CD8-positive, alpha-beta T cell (primary cell): ENCODE measurements at places on chromosomes 11 and 22.

DNA sequence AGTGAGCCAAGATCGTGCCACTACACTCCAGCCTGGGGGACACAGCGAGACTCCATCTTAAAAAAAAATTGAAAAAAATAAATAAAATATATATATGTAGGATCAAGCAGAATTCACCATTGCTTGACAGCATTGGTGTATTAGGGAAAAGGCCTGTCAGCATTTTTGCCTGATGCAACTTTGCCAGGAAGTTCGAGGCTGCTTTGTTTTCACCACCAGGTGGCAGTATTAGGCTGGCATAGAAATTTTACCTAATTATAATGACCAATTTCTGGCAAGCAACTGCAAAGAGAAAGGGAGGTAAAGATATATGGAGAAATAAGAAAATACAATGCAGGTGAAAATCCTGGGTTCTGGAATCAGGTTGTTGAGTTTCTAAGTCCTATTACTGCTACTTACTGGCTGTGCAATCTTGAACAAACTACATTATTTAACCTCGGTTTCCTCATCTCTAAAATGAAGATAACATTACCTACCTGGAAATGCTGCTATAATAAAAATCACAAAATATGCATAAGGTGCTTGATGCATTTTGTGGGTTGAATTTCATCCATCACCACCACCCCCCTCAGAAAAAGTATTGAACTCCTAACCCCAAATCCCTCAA is 24.7 kb downstream of the LAYN start:
- DNase-seq, result peak; percentile 63

GRCh38 chr22:23504516-23504915 is 75.6 kb downstream of the IGLL1 start:
- DNase-seq, result no peak

DNA sequence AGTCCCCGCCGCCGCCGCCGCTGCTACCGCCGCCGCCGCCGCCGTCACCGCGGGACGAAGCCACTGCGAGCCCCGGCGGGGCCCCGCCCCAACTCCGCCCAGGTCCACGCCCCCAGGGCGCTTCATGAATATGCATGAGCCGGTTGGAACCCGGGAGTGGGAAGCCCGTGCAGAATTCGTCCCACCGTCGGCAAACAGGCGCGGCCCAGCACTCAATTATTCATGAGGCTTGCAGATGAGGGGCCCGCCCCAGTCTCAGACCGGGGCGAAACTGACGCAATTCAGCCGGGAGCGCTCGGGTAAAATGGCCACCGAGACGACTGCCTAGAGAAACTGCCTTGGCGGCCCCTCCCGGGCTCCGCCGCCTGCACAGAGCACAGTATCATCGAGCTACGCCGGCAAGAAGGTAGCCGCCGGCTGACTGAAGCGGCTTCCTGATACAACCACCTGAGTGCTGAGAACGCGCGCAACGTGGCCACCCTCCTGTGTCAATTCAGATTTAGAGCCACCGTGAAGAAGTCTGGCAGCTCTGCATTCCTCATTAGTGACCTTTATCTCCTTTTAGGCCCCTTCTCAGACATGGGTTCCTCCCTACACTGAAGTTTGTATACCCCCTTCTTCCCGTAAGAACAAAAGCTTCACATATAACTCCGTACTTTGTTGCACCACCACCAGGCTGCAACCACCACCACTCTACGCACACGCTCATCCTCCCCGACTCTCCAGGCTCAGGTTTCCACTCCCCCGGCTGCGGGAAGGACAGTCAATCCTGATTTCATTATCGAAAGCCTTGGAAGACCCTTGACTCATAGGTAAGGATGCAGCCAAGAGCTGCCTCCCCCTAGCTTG is at the start of gene TNKS1BP1:
Gene TNKS1BP1 (minus strand): TSS at position 67 of the 849 bp plus-strand sequence. CDS start 3,067 bp downstream, outside the sequence.
- DNase-seq, result peak; percentile 88

DNA sequence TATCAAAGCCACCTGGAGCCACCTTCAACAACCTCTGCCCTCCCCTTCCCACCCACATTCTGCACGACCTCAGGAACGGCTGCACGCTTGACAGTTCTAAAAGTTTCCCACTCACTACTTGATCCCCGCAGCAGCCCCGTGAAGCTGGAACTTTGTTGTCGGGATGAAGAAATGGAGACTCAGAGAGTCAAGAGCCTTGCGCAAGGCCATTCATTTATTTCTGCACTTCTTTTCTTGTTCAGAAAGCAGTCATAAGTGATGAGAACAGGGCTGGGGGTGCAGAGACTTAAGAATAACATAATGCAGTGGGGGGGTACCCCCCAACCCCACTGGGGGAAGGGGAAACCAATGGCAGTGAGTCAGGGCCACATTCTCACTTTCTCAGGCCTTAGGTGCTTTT is 2.2 kb upstream of the ZFTA start:
- DNase-seq, result no peak

GRCh38 chr22:22454997-22455396 is 53.5 kb downstream of the ZNF280B start:
- DNase-seq, result no peak

DNA sequence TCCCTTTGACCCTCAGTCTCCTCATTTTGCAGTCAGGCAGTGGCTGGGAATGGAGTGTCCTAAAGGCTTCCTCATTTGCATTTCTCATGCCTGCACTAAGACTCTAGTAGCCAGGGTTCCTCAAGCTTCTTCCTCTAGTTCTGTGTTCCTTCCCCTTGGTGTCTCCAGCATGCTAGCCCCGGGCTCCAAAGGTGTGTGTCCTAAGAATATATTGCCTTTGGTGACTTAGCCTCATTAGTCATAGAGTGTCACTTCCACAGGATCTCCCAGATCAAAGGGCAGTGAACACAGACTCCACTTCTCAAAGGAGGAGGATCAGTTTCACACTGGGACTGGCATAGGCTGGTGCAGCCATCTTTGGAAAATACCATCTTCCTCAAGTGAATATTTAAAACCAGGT is 21.4 kb upstream of the ACER3 start:
- no peak for DNase-seq

- peak; percentile 73 for DNase-seq
These were observed 12.4 kb upstream of the KLHL35 start for GRCh38 chr11:75445315-75445953.

- DNase-seq, result no peak
These were observed 70.9 kb downstream of the ADAMTS15 start for GRCh38 chr11:130519128-130519932.

GRCh38 chr11:13249992-13250391 is 27.6 kb upstream of the BMAL1 start:
- DNase-seq, result no peak

GRCh38 chr11:59556115-59556916 is 45.0 kb downstream of the OR4D9 start:
- peak; percentile 60 for DNase-seq

DNA sequence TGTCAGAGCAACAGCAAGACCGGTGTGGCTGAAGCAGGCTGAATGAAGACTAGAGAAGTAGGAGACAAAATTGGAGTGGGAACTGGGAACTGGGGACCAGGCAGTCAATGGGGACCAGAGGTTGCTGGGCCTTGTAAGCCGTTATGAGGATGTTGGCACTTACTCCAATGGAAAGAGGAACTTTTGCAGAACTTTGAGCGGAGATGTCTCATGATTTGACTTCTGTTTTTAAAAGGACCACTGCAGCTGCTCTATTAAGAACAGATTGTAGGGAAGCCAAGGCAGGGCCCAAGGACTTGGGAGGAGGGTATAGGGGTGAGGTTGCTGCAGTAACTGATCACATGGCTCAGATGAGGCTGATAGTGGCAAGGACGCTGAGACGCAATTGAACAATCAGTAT is 34.2 kb downstream of the IL18 start:
- no peak for DNase-seq

DNA sequence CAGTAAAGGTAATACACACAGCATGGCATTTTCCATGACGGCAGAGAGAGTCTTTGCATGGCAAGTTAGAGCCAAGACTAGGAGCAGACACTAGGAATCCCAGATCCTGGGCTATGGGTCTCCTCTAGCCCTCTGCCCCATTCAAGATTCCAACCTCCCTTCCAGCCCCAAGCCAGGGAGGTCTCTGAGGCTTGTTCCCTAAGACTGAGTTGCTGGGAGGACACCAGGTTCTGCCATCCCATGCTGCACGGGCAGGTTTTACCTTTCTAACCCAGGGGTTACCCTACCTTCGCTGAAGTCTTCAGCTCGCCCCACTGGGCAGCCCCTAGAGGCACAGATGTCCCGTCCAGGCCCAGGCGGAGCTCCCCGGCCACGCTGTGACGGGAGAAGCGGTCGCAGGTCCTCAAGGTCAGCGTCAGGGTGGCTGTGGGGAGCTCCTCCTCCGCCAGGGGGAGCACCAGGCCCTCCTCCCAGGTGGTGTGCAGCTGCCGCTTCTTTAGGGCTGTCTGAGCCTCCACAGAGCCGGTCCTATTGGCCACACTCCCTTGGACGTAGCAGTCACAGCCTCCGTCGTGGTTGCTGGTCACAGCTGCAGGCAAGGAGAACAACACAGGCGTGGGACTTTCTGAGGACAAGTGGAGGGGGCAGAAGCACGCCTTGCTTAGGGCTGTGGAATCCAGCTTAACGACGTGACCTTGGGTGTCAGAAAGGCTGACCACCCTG is 33.8 kb downstream of the SYT13 start:
- DNase-seq, result peak; percentile 27

- DNase-seq, result no peak
These were observed 102.3 kb downstream of the CHST1 start for GRCh38 chr11:45563171-45563570.

DNA sequence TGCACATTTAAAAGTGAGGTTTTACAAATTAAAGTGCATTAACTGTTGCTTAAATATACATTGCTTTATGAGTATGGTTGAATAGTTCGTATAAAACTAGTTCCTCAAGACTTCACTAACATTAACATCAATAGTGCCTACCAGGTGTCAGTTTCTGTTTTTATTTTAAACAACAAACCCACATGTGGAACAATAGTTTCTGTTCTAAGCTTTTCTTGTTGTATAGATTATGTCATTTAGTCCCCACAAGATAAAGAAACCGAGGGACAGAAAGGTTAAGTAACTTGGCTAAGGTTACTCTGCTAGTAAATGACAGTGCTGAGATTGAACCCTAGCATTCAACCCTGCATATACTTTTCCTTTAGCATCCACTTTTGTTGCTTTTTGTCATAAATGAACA is 41.4 kb upstream of the ST14 start:
- no peak for DNase-seq

- peak; percentile 30 for DNase-seq
These were observed 1.3 kb downstream of the DENND5A start for GRCh38 chr11:9263840-9264315.

DNA sequence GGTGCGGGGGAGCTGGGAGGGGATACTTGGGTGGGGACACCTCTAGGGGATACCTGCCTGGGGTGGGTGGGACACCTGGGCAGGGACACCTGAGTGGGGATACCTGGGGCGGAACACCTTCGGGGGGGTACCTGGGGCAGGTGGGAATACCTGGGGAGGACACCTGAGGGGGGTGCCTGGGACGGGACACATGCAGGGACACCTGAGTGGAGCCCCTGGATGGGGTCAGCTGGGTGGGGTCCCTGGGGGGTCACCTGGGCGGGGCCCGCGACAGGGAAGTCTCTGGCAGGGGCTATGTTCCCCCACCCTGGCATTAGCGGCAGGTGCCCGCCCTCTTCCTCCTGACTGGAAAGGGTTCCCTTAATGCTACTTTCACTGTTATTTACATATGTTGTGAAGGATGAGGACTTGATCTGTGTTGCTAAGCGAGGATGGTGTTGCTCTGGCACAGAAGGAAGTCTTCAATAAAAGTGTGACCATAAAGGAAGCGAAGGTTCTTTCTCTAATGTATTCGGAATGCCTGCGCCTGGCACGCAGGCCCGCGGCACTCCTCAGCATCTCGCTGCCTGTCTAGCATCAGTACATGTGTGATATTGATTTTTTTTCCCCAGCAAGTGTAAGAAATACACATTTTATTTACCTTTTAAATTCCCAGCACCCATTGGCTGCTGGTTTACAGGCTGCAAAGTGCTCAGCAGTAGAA is 801.7 kb downstream of the BRD1 start:
- no peak for DNase-seq

GRCh38 chr22:48707763-48708557 is 1119.7 kb downstream of the BRD1 start:
- no peak for DNase-seq

- no peak for DNase-seq
These were observed 1075.3 kb downstream of the TBC1D22A start for GRCh38 chr22:47837703-47838102.

- DNase-seq, result no peak
These were observed 35.7 kb downstream of the SIK3 start for GRCh38 chr11:117062498-117062897.

DNA sequence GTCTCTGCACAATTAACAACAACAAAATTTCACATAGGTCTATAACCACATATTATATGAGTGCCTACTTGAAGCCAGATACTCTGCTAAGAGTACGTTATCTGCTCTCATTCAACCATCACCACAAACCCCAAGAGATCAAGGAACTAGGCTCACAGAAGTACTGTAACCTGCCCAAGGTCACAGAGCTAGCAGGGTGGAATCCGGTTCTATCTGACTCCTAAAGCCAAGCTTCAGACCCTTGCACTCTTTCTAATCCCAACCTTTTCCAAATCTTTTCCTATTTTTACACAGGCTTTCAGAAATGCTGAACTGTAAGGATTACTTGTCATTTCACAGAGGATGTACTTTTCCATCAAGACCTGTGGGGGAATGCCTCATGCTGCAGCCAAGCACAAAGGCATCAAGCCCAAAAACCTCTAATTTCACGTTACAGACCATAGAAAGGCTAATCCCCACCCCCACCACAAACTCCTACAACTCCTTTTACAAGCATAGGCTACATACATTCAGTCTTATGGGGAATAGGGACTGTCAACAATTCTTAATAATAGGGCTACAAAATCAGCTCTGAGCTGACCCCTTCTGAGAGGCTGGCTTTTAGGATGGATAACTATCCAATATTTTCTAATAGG is 927 bp downstream of the PRCP start:
- peak; percentile 56 for DNase-seq

DNA sequence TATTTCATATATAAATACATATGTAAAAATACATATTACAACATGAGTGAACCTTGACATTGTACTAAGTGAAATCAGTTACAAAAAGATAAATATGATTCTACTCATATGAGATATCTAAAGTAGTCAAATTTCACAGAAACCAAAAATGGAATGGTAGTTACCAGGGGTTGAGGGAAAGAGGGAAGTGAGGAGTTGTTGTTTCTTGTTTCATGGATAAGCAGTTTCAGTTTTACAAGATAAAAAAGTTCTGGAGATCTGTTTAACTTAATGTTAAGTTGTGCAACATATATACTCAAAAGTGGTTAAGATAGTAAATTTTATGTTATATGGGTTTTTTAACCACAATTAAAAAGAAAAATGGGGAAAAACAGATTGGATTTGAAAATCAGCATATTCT is 107.7 kb downstream of the ELP4 start:
- DNase-seq, result no peak

- no peak for DNase-seq
These were observed 94.1 kb downstream of the DBX1 start for GRCh38 chr11:20066013-20066782.
